Jurkat, Clone E6-1 (cell line): ENCODE measurements at places on chromosomes 1 and 21.

GRCh38 chr1:246771366-246771765, 47.2 kb downstream of the SCCPDH start:
- no peak for DNase-seq

DNA sequence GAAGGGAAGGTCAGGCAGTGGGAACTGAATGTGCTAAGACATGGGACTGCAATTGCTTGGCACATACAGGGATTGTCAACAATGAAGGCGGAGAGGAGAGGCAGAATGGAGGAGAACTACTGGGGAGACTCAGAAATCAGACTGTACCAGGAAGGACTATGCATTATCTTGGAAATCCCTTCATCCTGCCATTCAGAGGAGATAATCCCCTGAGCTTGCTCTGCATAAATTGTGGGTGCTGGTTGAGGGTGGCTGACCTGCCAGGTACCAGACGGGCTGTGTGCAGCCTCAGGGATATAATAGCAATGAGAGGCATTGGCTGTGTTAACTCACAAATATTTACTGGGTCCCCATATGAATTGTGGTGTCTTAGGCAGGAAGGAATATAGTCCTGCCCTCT, 5.0 kb upstream of the TRABD2B start:
- no peak for DNase-seq

DNA sequence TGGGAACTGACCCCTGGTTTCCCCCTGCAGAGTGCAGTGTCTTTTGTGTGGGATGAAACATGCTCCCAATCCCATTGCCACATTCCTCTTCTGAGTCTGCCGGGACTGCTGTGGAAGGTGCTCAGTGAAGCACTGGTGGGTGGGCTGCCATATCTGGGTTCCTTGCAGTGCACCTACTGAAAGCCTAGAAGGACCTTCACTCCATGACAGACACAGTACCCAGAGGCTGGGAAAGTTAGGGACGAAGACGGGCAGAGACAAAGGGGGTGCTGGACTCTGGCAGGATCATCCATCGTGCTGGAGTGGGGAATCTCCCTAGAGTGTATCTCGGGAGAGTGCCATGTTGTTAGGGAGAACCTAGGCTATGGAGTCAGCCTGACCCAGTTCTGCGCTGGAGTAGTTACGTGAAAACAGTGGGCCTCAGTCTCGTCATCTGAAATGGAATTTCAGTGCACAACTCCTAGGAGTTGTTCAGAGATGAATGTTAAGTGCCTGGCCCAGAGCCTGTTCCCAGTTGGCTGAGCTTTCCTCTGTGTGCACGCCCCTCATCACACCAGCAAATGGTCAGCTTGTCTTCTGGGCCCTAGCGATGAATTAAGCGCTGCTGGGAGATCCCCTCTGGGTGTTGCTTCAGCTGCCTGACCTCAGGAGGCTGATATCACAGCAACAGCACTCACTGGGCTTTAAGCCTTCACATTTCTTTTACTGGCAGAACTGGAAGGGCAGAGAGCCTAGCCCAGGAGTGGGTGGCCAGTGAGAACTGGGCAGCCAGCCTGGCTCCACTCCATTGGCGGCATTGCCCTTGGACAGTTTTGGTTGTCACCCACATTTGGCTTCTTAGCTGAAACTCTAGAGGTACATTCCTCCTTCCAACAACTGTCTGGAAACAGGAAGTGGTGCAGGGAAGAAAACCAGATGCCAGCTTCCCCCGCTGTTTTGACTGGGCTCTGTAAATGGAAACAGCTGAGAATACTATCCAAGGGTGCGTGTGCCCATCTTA, 479.8 kb upstream of the VAMP3 start:
- no peak for DNase-seq

DNA sequence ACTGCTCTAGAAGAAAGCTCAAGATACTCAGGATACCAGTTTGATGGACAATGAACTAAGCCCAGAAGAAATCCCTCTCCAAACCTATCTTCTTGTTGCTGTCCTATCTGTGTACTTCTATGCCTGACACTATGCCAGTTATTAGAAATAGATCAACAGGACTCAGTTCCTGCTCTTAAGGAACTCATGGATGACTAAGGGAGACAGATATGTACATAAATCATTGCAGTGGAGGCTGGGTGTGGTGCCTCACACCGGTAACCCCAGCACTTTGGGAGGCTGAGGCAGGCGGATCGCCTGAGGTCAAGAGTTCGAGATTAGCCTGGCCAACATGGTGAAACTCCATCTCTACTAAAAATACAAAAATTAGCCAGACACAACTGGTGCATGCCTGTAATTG, 42.4 kb upstream of the AK4 start:
- DNase-seq, result no peak

DNA sequence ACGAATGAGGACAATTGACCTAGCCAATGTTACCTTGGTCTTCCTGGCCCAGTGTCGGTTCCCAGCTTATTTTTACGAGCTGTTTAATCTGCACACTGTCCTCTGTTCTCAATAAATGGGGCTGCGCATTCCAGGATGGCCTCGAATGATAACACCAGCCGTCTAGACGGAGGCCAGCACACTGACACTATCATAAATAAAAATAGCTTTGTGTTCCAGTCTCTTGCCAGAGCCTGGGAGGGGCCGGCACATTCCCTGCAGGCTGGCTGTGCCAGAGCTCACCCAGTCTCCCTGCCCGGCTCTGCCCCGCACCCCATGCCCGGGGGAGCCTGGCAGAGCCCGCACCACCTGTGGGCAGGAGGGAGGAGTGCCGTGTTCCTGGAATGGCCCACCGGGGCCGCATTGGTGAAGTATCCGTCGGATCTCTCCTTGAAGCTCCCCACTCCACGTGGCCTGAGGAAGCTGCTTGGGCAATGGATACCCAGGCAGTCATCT, 92.1 kb downstream of the SPSB1 start:
- DNase-seq, result no peak

- DNase-seq, result no peak
Measured at GRCh38 chr1:56968878-56969495, 3.2 kb upstream of the C8B start.

DNA sequence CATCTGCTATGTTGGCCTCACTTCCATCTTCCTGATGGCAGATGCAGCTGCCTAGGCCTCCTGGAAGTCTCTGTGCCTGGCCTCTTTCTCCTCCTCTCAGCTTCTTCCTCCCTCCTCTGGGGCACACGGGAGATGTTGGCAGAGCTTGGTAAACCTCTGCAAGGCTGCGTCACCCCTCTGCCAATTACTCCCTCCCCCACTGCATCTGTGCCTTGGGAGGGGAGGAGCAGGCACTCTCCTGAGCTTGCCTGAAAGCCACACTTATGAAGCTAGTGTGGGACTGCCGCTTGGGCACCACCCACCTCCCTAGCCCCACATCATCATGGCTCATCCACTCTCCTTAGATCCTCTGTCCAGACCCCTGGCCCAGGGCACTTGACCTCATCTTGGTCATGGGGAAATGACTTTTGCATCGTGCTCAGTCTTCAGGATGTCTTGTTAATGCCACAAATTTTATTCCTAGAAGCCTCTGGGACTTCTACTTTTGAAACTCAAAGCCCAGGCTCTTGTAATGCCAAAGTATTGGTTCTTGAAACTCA, 7.3 kb upstream of the TMEM51 start:
- no peak for DNase-seq

- no peak for DNase-seq
Measured at GRCh38 chr1:203531063-203531462, 37.1 kb downstream of the OPTC start.

DNA sequence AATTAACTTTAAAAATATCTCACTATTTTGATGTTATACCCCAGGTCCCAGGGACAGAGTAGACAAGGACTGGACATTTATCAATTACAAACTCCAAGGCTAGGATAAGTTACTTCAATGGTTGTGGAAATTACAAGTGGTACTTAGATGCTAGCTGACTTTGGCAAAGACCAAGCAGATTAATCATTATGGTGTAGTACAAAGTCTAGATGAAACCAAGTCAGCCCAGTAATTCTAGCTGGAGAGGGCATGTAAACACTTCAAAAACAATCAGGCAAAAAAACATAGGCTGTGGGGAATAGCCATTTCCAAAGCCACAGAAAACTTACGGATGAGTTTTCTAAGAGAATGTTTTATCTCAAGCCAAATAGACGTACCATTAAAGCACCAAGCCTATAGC, 124.5 kb downstream of the TSEN15 start:
- DNase-seq, result no peak
